Natural killer cell (primary cell): ENCODE measurements at places on chromosomes 7 and 10. TPM values are rescaled to one million over a fixed set of nuclear protein-coding genes. Genes with fewer than 3 reads are reported as not detected.

DNA sequence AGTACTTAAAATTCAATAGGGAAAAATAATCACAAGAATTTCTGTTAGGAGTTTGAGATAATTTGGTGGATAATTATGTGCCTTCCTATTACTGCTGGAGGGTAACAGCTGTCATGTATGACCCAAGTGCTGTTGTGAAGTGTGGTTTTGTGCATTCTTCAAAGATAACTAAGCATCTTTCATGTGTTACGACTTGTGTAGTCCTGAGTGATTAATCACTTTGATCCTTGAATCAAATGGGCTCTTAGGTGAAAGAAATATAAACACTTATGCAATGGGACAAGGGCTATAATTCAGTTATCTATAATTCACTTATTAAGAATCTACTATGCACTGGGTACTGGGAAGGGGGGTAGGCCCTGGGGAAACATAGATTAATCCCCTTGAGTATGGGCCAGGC is 89.0 kb downstream of the CH25H start:
- DNase-seq, result no peak
- H3K27ac ChIP-seq, result no peak overlapping the region
- no peaks in the 10 kb centered on the region for H3K36me3 ChIP-seq
- peaks cover 4% of the 10 kb centered on the region for H3K27me3 ChIP-seq
- no peak overlapping the region for H3K4me3 ChIP-seq

HPSE2 gene
- total RNA-seq, result not detected

GIMAP5 gene
- 29.2 TPM for total RNA-seq

DNA sequence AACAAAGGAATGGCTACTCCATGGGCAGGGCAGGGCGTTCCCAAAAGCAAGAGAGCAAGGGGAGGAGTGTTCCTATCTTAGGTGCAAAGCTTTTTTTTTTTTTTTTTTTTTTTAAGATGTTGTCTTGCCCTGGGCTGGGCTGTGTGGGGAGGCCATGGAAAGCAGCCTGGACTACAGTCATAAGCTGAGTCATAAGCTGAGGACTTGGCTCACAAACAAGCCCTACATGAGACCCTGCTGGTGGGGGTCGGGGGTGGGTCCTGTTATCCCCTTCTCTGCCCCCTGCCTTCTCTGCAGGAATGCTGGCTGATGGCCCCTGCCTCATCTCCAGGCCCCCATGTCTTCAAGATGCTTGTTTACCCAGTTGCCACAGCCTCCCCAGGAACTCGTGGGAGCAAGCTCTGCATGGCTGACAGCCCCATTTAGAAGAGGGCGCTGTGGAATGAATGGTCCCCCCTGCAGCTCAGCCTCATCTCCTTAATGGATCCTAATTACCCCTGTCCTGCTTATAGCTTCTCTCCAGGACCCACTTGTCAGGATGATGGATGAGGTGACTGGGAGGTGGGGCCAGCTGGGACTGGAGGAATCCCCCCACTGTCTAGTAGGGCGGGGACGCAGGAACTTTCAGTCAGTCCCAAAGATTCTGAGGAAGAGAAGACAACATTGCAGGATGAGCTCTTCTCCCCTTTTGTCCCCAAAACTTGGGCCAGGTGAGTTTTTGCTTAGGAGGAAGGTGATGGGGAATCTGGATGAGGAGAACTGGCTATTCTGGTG is 340.8 kb upstream of the PODXL start:
- no peaks in the 10 kb centered on the region for H3K36me3 ChIP-seq
- no peak overlapping the region for H3K27ac ChIP-seq
- no peaks in the 10 kb centered on the region for H3K4me1 ChIP-seq
- H3K27me3 ChIP-seq, result no peaks in the 10 kb centered on the region

DNA sequence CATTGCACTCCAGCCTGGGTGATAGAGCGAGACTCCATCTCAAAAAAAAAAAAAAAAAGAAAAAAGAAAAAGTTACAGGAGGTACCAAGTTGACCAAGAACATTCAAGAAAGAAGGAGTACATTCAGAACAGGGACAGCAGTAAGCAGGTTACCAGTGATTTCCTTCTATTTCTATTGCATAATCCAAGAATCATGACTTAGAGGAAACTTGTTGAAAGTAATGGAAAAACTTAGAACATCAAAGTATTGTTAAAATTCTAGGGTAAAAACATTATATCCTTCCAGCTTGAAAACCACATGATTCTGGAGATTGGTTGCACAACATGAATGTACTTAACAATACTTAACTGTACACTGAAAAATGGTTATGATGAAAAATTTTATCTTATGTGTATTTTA is 25.2 kb downstream of the RAPGEF5 start:
- H3K4me1 ChIP-seq, result no peaks in the 10 kb centered on the region
- H3K27me3 ChIP-seq, result no peaks in the 10 kb centered on the region
- no peak overlapping the region for H3K4me3 ChIP-seq
- no peak for DNase-seq
- no peaks in the 10 kb centered on the region for H3K36me3 ChIP-seq

MPLKIP gene
- total RNA-seq, result 16.0 TPM

DNA sequence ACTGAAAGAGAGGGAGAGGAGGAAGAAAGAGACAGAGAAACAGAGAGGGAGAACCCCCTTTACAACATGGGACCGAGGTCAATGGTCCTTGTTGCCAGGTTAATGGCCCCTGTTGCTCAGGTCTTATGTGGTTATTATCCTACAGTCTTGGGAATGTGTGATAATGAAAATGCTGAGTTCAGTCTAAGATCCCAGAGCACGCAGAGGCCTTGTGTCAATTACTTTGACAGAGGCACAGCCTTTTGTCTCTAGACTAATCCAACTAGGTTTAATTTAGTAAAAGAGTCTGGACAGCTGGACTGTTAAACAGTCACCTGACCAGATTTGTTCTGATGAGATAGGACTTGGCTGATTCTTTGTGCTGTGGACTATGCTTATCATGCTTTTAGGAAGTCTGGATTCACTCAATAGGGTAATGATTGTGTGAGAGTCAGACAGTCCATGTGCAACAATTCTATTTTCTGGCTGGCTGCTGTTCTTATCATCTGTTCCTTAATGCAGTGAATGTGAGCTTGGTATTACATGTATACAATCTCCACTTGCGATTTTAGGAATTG is 157.4 kb upstream of the MAGI2 start:
- no peaks in the 10 kb centered on the region for H3K4me1 ChIP-seq
- DNase-seq, result no peak
- H3K27ac ChIP-seq, result no peak overlapping the region
- H3K36me3 ChIP-seq, result no peaks in the 10 kb centered on the region
- H3K27me3 ChIP-seq, result no peaks in the 10 kb centered on the region

FKBP6 gene
- total RNA-seq, result not detected

DNA sequence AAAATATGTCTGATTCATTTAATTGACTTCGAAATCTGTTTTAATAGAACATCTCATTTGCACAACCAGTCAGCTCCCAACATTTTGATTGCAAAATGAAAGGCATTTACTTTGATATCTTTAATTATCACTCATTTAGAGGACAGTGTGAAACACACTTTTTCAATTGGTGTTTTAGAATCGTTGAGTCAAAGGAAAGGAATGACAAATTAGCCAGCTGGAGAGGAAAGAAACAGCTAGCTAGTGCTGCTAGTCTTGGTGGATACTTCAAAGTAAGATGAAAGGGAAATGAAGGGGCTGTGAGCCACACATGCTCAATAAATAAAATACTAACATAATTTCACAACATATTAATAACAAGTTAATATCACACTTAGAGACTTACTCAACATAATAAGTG is 570.2 kb downstream of the PHTF2 start:
- no peak overlapping the region for H3K4me3 ChIP-seq
- H3K27me3 ChIP-seq, result no peaks in the 10 kb centered on the region
- DNase-seq, result no peak
- H3K36me3 ChIP-seq, result no peaks in the 10 kb centered on the region

THSD7A gene
- 8.6 TPM for total RNA-seq

DNA sequence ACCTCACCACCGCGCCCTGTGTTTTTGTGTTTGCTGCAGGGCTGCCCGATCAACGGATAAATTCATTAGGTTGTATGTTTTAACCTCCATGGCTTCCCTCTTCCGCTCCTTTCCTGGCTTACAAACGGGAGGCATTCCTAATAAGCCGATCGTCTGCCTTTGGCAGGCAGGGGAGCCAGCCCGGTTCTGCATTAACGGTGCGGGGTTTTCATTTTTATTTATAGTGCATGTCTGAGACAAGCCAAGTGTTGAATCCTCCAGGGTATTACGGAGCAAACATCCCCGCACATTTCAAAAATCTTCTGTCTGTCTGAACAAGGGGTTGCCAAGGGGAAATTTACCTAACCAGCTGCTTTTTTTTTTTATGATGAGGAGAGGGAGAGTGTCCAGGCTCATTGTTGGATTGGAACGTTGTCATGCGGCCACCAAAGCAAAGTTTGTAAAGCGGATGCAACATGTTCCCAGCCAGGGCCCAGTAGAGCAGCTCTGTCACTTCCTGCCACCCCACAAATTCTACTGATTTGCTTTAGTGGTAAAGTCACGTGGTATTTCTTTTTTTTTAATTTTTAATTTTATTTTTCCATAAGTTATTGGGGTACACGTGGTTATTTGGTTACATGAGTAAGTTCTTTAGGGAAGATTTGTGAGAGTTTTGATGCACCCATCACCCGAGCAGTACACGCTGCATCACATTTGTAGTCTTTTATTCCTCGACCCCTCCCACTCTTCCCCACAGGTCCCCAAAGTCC is 92.3 kb upstream of the BAIAP2L1 start:
- no peaks in the 10 kb centered on the region for H3K4me1 ChIP-seq
- no peaks in the 10 kb centered on the region for H3K27me3 ChIP-seq
- no peak overlapping the region for H3K27ac ChIP-seq

DNA sequence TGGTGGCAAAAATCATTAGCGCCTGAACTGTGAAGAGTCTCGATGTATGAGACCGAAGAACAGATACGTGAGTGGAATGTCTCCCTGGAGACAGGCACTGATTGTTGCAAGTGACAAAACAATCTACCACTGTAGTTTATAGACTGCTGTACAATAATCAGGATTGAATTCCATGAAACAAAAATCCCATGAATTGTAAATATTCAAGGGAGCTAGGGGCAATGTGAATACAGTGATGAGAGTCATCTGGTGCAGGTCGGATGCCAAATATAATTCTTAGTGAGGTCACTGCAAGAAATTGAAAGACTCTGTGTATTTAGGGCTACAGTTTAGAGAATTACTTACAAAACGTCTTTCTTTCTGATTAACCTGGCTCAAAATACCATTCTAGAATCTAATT is 594.4 kb upstream of the VSTM2A start:
- no peak overlapping the region for H3K4me3 ChIP-seq
- H3K4me1 ChIP-seq, result no peaks in the 10 kb centered on the region
- H3K27ac ChIP-seq, result no peak overlapping the region
- no peak for DNase-seq
- H3K36me3 ChIP-seq, result no peaks in the 10 kb centered on the region

TRPV5 gene
- total RNA-seq, result not detected

ATOH7 gene
- total RNA-seq, result not detected

GRCh38 chr10:123858077-123858681 is 33.4 kb downstream of the CPXM2 start:
- DNase-seq, result no peak
- no peaks in the 10 kb centered on the region for H3K27me3 ChIP-seq
- no peak overlapping the region for H3K4me3 ChIP-seq

DNA sequence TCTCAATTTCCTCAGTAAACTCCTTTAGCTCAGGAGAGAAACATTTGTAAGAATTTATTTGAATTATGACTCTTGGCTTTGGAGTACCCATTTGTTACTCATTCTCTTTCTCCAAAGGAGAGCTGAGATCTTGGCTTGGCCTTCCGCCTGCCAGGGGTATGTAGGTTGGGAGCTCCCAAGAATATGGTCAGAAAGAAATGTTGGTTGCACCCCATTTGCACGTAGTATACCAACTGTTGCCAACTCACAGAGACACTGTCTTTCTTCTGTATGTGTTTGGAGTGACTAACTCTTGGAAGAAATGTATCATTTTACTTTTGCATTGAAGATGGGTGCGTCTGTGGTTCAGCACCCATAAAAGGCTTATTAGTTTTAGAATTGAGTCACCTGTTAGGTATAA is 708.5 kb upstream of the SORCS1 start:
- no peaks in the 10 kb centered on the region for H3K4me1 ChIP-seq
- no peak for DNase-seq
- no peaks in the 10 kb centered on the region for H3K36me3 ChIP-seq
- H3K4me3 ChIP-seq, result no peak overlapping the region
- H3K27me3 ChIP-seq, result no peaks in the 10 kb centered on the region

GRCh38 chr7:37786741-37787569 is 61.4 kb upstream of the NME8 start:
- no peaks in the 10 kb centered on the region for H3K4me1 ChIP-seq
- H3K27ac ChIP-seq, result peak overlapping the region; percentile 39
- no peaks in the 10 kb centered on the region for H3K27me3 ChIP-seq

DNA sequence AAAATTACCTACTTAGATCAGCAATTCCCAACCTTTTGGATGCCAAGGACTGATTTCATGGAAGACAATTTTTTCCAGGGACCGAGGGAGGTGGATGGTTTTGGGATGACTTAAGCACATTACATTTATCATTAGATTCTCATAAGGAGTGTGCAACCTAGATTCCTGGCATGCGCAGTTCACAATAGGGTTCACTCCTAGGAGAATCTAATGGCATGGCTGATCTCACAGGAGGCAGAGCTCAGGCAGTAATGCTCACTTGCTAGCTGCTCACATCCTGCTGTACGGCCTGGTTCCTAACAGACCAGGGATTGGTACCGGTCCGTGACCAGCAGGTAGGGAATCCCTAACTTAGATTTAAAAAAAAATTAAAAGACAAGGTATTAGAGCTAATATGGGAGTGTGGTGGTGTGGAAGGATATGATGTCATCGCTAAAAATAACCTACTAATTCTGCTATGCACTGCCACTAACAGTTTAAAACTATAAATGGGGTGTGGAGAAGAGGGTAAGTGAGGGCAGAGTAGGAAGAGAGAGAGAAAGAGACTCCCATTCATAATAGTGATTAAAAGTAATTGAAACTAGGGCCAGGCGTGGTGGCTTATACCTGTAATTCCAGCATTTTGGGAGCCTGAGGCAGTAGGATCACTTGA is 282.7 kb downstream of the BAMBI start:
- H3K36me3 ChIP-seq, result no peaks in the 10 kb centered on the region
- no peak overlapping the region for H3K4me3 ChIP-seq
- no peak for DNase-seq
